Vagina (tissue), 2 donors: ENCODE measurements at places on chromosomes 4 and X. TPM values are rescaled to one million over a fixed set of nuclear protein-coding genes. Genes with fewer than 3 reads are reported as not detected.

Gene MGARP
- total RNA-seq, result 2.2 TPM

- H3K4me1 ChIP-seq, result no peaks in the 10 kb centered on the region
- H3K4me3 ChIP-seq, result no peak overlapping the region
- no peak for DNase-seq
- H3K27me3 ChIP-seq, result no peaks in the 10 kb centered on the region
- no peak overlapping the region for H3K27ac ChIP-seq
These were observed 128.0 kb upstream of the VEGFC start for GRCh38 chr4:176920694-176921093.

GRCh38 chrX:154444755-154445246 is 860 bp downstream of the FAM50A start:
- H3K4me3 ChIP-seq, result peak overlapping the region; percentile 48
- peaks cover 23% of the 10 kb centered on the region for H3K4me1 ChIP-seq
- no peak for DNase-seq
- peak overlapping the region; percentile 94 for H3K27ac ChIP-seq
- no peaks in the 10 kb centered on the region for H3K27me3 ChIP-seq
- H3K36me3 ChIP-seq, result no peaks in the 10 kb centered on the region

DNA sequence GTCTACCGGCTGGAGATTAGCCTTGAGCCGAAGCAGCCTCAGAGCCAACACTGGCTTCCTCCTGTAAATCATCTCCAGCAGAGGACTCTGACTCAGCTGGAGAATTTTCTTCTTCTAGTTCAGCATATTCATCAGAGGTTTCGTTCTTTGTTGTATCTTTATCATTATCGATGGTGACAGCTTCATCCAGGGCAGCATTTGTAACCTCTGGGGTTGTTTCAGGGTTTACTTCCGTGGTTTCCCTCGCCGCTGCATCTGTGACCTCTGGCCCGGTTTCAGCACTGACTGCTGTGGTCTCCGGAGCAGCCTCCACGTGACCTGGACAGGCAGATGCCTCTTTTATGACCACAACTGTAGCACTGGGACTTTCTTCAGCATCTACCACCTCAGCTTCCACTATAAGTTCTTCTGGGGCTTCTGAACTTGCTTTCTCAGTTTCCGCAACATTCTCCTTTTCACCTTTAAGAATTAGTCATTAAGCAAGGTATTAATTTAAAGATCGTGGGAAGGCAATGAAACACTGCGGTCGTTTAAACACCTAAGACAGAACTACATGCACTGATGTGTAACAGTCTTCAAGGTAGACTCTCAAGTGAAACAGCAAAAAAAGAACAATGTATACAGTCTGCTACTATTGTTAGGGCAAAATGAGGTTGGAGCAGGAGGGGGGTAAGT is 13.3 kb downstream of the MGARP start:
- H3K27ac ChIP-seq, result peak overlapping the region; percentile 47
- DNase-seq, result no peak
- no peaks in the 10 kb centered on the region for H3K36me3 ChIP-seq
- no peaks in the 10 kb centered on the region for H3K27me3 ChIP-seq

DNA sequence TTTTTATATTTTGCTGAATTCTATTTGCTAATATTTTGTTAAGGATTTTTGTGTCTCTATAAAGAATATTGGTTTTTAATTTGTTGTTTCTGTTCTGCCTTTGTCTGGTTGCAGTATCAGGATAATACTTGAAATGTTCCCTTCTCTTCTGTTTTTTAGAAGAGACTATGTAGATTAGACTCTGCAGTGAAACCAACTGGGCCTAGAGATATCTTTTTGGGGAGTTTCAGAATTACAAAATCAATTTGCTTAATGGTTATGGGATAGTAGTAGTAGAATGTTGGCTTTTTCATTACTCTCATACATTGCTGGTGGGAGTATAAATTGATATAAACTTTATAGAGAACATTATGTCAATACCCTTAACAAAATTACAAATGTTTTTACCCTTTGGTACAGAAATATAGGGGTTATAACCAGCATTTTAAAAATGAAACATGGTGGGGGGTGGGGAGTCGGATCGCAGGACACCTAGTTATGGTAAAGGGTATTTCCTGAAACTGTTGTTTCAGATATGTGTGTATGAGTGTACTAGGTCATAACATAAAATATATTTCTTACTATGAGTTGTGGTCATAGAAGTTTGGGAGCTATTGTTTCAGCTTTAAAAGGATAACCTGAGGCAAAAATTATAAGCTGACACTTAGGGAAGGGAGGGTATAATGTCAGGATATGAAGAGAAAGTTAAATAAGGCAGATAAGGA is 29.0 kb downstream of the CLOCK start:
- DNase-seq, result no peak
- no peak overlapping the region for H3K27ac ChIP-seq
- no peaks in the 10 kb centered on the region for H3K4me1 ChIP-seq

- H3K27ac ChIP-seq, result no peak overlapping the region
- H3K4me1 ChIP-seq, result no peaks in the 10 kb centered on the region
- H3K36me3 ChIP-seq, result no peaks in the 10 kb centered on the region
These were observed 359.6 kb upstream of the PITX2 start for GRCh38 chr4:110982486-110982885.

GRCh38 chr4:122797405-122798094 is 29.1 kb upstream of the FGF2 start:
- no peaks in the 10 kb centered on the region for H3K27me3 ChIP-seq
- H3K4me3 ChIP-seq, result peak overlapping the region; percentile 4
- peaks cover 21% of the 10 kb centered on the region for H3K4me1 ChIP-seq
- no peaks in the 10 kb centered on the region for H3K36me3 ChIP-seq

DNA sequence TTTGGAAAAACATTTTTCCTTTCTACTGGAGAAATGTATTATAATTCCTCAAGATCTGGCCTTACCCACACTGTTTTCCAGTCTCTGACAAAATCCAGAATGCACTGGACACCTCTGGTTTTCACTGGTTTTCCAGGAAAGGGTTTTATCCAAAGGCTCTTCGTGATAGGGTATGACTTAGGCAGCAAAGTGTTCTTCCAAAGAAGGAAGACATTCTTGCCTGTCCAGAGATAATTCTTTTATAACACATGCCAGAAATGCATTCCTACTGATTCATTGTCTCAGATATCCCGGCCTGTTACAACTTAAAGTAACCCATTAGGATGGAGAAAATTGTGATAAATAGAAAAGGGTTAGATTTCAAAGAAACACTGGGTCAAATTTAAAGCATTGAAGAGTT is 2343.1 kb downstream of the PCDH7 start:
- H3K27ac ChIP-seq, result no peak overlapping the region
- no peaks in the 10 kb centered on the region for H3K4me1 ChIP-seq
- no peak overlapping the region for H3K4me3 ChIP-seq

Gene EGFL6
- total RNA-seq, result 0.98 TPM

DNA sequence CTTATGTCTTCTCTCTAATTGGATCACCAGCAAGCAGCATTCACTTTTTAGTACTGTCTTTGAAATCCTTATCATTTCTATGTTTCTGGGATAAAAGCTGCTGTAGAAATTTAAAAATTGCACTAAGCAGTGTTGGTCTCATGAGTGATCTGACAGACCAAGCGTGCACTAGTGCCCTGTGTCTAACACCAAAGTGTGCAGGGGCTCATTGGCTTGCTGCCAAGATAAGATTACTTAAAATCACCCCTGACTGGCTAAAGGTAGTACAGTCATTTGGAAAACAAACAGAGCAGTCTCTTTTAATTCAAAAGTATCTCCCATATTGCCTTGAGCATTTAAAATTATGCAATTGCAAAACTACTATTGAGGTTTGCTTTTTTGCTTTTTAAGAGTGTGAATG is 304.6 kb downstream of the ARAP2 start:
- no peaks in the 10 kb centered on the region for H3K36me3 ChIP-seq
- no peaks in the 10 kb centered on the region for H3K27me3 ChIP-seq
- no peak for DNase-seq
- H3K27ac ChIP-seq, result no peak overlapping the region

- no peaks in the 10 kb centered on the region for H3K4me1 ChIP-seq
- H3K36me3 ChIP-seq, result no peaks in the 10 kb centered on the region
- no peak for DNase-seq
- H3K27me3 ChIP-seq, result no peaks in the 10 kb centered on the region
- no peak overlapping the region for H3K27ac ChIP-seq
These were observed 131.6 kb downstream of the HMX1 start for GRCh38 chr4:8739820-8740665.

- no peaks in the 10 kb centered on the region for H3K27me3 ChIP-seq
- no peak overlapping the region for H3K4me3 ChIP-seq
These were observed 89.8 kb downstream of the RTL9 start for GRCh38 chrX:110448459-110448858.

- H3K4me1 ChIP-seq, result no peaks in the 10 kb centered on the region
- H3K27ac ChIP-seq, result no peak overlapping the region
- H3K4me3 ChIP-seq, result no peak overlapping the region
These were observed 262.1 kb upstream of the GPC4 start for GRCh38 chrX:133677123-133678063.

- no peaks in the 10 kb centered on the region for H3K36me3 ChIP-seq
- no peak for DNase-seq
- H3K27me3 ChIP-seq, result no peaks in the 10 kb centered on the region
- no peak overlapping the region for H3K4me3 ChIP-seq
These were observed 265.8 kb downstream of the PCDH18 start for GRCh38 chr4:137266511-137266910.

GRCh38 chr4:13928214-13928613 is 300.7 kb upstream of the BOD1L1 start:
- H3K27me3 ChIP-seq, result no peaks in the 10 kb centered on the region
- H3K4me3 ChIP-seq, result no peak overlapping the region
- H3K27ac ChIP-seq, result no peak overlapping the region
- no peak for DNase-seq
- no peaks in the 10 kb centered on the region for H3K4me1 ChIP-seq

Gene HHIP
- total RNA-seq, result 0.25 TPM

GRCh38 chrX:133921764-133922389 is 63.5 kb downstream of the GPC3 start:
- no peaks in the 10 kb centered on the region for H3K4me1 ChIP-seq
- no peak overlapping the region for H3K4me3 ChIP-seq
- no peaks in the 10 kb centered on the region for H3K36me3 ChIP-seq
- no peaks in the 10 kb centered on the region for H3K27me3 ChIP-seq

- H3K4me3 ChIP-seq, result no peak overlapping the region
- no peak overlapping the region for H3K27ac ChIP-seq
- no peaks in the 10 kb centered on the region for H3K27me3 ChIP-seq
- no peaks in the 10 kb centered on the region for H3K36me3 ChIP-seq
These were observed 8.8 kb upstream of the FAM9C start for GRCh38 chrX:13053171-13053570.

GRCh38 chr4:45661893-45662292 is 462.0 kb downstream of the GABRG1 start:
- DNase-seq, result no peak
- no peaks in the 10 kb centered on the region for H3K36me3 ChIP-seq
- H3K4me1 ChIP-seq, result no peaks in the 10 kb centered on the region
- H3K27me3 ChIP-seq, result no peaks in the 10 kb centered on the region

DNA sequence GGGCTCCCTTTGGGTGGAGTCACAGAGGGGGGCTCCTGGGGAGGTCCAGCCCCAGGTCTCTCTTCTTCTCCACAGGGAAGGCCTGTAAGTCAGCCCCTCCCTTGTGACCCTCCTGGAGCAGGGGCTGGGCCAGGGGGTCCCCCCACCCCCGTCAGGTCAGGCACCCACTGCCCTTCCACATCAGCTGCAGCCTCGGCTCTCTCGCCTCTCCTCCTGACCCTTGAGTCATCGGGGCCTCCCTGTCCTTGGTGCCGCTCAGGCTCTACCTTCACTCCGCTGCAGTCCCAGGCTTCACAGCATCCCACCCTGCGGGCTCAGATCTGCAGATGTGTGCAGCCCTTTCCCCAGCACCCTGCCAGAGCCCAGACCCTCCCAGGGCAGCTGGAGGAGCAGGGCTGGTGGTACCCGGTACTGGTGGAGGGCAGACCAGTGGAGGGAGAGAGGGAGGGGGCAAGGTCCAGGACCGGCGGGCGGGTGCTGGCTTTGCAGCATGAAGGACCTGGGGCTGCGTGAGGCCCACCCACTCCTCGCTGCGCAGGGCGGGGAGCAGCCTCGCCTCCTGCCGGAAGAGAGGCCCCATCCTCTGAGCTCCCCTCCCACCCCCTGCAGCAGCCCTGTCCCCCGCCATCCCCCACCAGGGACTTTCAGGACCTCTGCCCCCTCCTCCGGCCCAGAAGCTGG is 117.1 kb downstream of the FAM53A start:
- DNase-seq, result no peak
- H3K4me3 ChIP-seq, result no peak overlapping the region
- no peaks in the 10 kb centered on the region for H3K36me3 ChIP-seq
- H3K27ac ChIP-seq, result no peak overlapping the region
- no peaks in the 10 kb centered on the region for H3K4me1 ChIP-seq

DNA sequence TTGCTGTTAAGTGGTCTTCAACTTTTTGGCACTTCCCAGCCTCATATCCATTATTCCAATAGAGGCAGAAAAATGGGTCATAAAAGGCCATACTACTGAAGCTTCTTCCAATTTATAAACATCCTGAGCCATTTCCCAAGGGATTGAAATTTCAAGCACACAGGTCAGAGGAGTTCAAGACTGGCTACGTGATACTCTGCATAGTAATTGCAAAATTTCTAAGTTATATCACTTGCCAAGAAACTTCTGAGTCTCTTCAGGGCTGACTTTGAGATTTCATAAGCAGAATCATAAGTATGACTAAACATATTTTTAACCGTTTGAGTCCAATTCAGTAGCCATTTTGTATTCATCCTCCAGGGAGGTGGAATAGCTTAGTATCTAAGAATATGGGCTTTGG is 75.6 kb upstream of the RXFP1 start:
- DNase-seq, result no peak
- H3K4me1 ChIP-seq, result no peaks in the 10 kb centered on the region
- no peak overlapping the region for H3K27ac ChIP-seq
- H3K36me3 ChIP-seq, result no peaks in the 10 kb centered on the region
- H3K4me3 ChIP-seq, result no peak overlapping the region

GRCh38 chr4:183144787-183145186 is 45.7 kb downstream of the WWC2 start:
- no peaks in the 10 kb centered on the region for H3K27me3 ChIP-seq
- DNase-seq, result no peak
- H3K4me1 ChIP-seq, result peaks cover 33% of the 10 kb centered on the region
- no peaks in the 10 kb centered on the region for H3K36me3 ChIP-seq

- H3K27me3 ChIP-seq, result no peaks in the 10 kb centered on the region
- H3K4me3 ChIP-seq, result no peak overlapping the region
- no peaks in the 10 kb centered on the region for H3K36me3 ChIP-seq
- DNase-seq, result no peak
These were observed 415.1 kb downstream of the AFF2 start for GRCh38 chrX:148915474-148915873.

- H3K36me3 ChIP-seq, result no peaks in the 10 kb centered on the region
- no peak for DNase-seq
- H3K27ac ChIP-seq, result no peak overlapping the region
- no peaks in the 10 kb centered on the region for H3K27me3 ChIP-seq
These were observed 23.6 kb upstream of the RBPJ start for GRCh38 chr4:26297219-26297618.

DNA sequence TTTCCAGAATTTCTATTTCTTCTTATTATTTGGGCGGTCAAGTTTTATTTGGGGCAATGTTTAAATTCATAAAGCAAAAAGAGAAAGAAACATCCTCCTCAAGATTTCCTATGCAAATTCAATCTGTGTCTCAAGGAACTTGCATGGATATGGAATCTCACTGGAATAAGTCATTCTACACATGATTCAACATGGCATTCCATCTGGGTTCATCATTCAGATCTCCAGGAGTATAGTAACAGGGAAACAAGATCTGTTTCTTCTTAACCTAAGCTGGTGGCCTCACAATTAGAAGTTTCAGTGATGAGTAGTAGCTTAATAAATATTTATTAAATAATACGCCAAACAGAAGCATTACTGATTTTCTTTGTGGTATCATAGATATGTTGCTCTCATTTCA is 19.8 kb downstream of the KLHL34 start:
- no peak overlapping the region for H3K4me3 ChIP-seq
- H3K27ac ChIP-seq, result no peak overlapping the region
- no peaks in the 10 kb centered on the region for H3K36me3 ChIP-seq
- DNase-seq, result no peak
- no peaks in the 10 kb centered on the region for H3K27me3 ChIP-seq
- H3K4me1 ChIP-seq, result no peaks in the 10 kb centered on the region

Gene SULT1B1
- total RNA-seq, result 1.7 TPM
